ENCODE measurements at places on chromosomes 7 and 10.
A peak's percentile ranks its signal among the peaks of the same experiment; 100 is the strongest.

DNA sequence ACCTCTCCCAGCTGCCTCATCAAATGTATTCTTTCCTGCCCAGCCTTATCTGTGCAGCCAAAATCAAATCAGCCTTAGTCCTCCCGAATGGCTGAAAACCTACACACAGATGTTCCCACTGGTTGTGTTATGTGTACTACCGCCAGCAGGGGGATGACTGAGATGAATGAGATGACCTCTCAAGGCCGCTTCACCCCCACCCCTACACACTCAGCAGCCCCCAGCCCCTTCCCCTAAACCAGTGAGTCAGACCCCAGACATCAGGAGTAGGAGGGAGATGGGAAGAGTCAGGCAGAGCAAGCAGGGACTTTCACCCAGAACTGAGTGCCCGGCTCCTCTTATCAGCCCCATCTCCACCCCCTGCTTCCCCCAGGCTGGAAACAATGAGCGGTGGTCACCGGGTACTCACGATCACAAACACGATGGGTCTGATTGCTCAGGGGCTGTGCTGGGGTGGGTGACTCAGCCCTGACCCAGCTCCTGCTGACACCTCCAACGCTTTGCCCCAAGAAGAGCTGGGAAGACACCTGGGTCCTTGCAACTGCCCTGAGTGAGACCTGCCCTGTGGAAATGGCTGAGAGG, 6.5 kb upstream of the C10orf105 start:
- DNase-seq = peak; percentile 79

GRCh38 chr7:93866886-93867285, 23.7 kb downstream of the TFPI2 start:
- DNase-seq = no peak

- DNase-seq = no peak
These were observed 5.3 kb downstream of the PSAP start for GRCh38 chr10:71845410-71846405.

GRCh38 chr7:91267171-91267955, 3.1 kb downstream of the FZD1 start:
- DNase-seq = no peak

GRCh38 chr7:95989301-95989700, 216.9 kb downstream of the DYNC1I1 start:
- no peak for DNase-seq

GRCh38 chr10:1535301-1535965, 201.9 kb downstream of the ADARB2 start:
- DNase-seq = no peak

DNA sequence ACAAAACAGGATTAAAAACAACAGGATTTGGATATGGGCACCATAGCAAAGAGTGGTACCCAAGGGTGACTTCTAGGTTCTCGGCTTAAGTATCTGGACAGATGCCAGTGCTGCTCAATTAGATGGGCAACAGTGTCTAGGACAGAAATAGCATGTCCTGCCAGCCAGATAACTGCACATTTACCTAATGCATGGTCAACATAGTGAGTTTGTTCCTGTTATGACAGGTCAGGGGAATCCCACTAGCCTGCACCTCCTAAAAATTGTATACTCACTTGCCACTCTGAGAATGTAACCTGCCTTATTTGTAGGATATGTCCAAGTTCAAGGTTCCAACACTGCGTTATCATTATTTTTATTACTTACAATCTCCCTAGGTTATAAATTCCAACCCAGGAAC, 471.7 kb downstream of the GRM8 start:
- no peak for DNase-seq

- DNase-seq = no peak
These were observed 1692.0 kb downstream of the REEP3 start for GRCh38 chr10:65213170-65213569.

DNA sequence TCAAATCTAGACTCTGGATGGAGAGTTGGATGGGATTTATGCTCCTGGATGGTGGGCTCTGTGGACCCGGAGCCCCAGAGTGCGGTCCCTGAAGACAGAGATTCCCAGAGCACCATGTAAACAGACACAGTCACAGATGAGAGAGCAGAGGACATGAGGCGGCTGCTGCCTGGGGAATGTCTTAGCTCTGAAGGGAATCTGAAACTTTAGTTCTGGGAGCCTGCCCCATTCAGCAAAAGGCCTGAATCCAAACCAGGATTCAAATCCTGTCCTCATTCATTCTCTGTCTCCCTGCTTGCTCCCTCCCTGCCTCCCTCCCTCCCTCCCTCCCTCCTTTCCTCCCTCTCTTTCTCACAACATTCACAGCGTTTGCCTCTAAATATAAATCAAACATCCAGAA, 49.5 kb upstream of the CALD1 start:
- no peak for DNase-seq

DNA sequence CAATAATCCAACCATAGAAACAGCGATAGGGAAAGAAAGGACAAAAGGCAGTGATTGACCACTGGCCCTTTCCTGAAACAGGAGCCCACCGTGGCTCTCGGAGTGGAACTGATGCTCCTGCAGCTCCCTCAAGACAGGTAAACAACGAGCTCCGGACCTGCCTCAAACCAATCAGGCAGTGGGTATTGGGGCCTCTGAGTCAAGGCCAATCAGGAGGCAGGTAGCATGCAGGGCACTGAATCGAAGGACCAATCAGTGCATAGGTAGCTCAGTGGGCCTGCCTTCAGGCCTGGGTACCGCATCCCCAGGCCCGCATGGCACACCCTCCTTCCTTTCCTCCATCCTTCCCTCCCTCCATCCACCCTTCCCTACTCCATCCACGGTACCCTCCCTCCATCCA, 425.1 kb upstream of the MGMT start:
- DNase-seq = no peak

DNA sequence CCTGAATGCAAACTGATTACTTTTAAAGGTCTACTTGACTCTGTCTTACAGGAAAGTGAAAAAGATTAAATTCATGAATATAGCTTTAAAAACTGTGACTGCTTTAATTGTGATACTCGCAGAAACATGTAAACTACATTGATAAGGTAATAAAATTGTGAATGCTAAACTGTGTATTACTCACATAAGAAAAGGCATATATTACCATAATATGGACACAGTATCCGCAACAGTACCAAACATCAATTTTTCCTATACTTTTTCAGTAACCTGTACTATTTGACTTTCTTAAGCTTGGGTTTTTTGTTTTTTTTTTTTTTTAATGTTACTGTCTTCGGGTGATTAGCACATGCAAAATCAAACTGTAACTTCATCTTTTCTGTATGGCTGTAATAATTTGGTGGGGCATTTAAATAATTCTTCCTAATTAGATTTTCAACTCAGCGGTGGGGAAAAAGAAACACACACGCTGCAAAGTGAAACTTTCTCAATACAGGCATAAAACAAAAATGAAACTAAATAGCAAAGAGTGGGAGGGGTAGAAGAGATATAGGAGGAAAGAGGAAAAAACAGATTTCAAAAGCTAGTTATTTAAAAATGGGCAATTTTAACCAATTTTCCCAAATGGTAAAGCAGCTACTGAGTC, 23.2 kb downstream of the NT5C3A start:
- no peak for DNase-seq

All from stimulated activated CD4-positive, alpha-beta T cell treated with anti-CD3 and anti-CD28 coated beads, Interleukin-12 subunit alpha, Interleukin-12 subunit beta, amount 100 ng/mL, for 24 hours (primary cell).